ENCODE measurements at places on chromosomes 1 and 21. TPM values are rescaled to one million over a fixed set of nuclear protein-coding genes. Genes with fewer than 3 reads are reported as not detected.

ALG14 gene
- polyA plus RNA-seq: 11.0 TPM

OR2M3 gene
- polyA plus RNA-seq: 0.04 TPM

FMO5 gene
- polyA plus RNA-seq: 13.2 TPM

CAMK1G gene
- polyA plus RNA-seq: 8.5 TPM

B3GALT5 gene
- 1.1 TPM for polyA plus RNA-seq

GNAT2 gene
- not detected for polyA plus RNA-seq

AGT gene
- 1.2 TPM for polyA plus RNA-seq

ZBTB8B gene
- 1.4 TPM for polyA plus RNA-seq

GJA8 gene
- not detected for polyA plus RNA-seq

PTPN22 gene
- 0.67 TPM for polyA plus RNA-seq

GLRX2 gene
- polyA plus RNA-seq: 12.8 TPM

LRRC53 gene
- not detected for polyA plus RNA-seq

ERVH48-1 gene
- polyA plus RNA-seq: 2.8 TPM

RNU1-3 gene
- 9.4 TPM for polyA plus RNA-seq

WDR3 gene
- 31.8 TPM for polyA plus RNA-seq
